ENCODE measurements at places on chromosomes 7 and 10.

- no peak for DNase-seq
These were observed 246.7 kb downstream of the GFRA1 start for GRCh38 chr10:116026315-116026714.

GRCh38 chr10:49605216-49605938, 4.7 kb upstream of the SLC18A3 start:
- no peak for DNase-seq

GRCh38 chr7:101238226-101239182, 902 bp upstream of the CLDN15 start:
- no peak for DNase-seq

DNA sequence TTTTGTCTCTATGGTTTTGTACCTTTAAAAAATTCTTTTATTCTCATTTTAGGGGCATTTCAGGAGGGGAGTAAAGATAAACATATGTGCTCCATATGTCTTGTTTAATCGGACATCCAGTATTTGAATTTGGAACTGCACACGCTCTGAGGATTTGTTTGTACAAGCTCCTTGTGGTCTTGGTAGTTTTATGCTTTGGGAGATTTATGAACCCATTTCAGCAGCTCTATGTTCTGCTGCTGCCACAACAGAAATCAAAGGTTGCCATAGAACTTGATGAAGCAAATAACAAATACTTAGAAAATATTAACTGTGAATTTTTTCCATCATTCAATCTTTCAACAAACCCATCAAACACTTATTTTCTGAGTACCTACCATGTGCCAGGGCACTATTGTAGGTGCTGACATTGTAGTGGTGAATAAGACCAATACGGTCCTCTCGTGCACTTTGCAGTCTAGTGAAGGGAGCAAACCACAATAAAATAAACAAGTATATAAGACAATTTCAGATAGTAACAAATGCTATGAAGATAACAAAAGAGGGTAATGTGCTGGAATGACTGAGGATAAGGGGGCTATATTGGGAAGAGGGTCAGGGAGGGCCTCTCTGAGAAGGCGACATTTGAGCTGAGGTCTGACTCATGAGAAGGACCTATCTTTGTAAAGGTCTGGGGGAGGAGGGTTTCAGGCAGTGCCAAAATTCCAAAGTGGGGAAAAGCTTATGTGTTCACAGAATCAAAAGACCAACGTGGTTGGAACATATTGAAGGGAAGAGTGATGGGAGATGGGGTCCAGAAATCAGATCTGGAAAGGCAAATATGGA, 30.4 kb downstream of the MYPN start:
- DNase-seq: no peak

DNA sequence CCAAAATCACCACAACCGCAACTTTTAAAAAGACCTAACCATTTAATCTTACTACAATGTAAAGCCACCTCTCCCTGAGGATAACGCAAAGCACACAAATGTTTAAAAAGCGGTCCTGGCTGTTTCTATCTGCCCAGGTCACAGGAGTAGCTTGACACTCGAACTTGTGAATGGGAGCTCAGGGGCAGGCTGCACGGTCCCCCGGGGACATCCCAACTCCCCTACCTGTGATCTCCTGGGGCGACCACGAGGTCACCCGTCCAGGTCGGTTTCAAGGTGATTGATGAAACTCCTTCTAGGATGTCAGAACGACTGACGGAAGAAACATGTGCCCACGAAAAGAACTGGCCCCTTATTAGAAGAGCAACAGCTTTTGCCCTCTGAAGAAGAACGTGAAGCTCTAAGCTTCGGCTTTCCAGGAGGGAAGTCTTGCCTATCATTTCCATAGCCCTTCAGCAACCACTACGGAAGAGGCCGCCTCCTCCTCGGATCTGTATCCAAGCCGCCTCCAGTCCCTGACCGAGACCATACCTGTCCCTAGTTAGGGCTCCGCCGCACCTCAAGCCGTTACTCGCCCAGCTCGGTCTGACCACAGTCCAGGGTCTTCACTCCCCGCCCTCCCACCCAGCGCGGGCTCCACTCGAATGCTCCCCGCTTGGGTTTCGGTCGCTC, 459 bp downstream of the CYCS start:
- peak; percentile 22 for DNase-seq

DNA sequence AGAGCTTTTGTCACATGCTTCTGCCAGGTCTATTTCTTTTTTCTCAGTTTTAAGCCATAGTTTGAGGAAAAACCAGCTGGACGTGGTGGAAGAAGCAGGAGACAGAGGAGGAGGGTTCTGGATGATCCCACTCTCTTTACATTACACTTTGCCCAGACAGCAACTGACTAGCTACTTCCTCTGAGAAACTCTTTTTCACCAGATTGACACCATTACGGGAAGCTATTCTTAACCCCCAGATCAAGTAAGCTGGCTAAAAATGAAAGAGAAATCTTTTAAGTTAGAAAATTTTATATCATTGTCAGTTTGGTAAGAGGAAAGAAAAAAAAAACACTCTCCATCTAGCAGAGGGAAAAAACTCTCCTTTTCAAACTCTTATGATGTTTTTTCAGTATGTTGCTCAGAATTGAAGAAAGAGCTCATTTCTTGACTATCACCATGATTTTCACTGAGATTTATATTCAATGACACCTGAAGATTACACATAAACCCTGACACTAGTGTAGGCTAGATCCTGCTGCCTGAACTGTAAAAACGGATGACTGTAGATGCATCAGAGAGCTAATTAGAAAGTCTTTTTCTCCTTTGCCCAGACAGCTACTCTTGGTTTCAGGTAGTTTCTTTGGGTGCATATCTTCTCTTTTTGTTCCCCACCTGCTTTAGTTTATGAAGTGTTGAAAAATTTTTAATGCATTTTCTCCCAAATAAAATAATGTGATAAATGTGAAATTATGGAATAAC, 203.1 kb downstream of the TFEC start:
- no peak for DNase-seq

- DNase-seq: no peak
These were observed 20.8 kb upstream of the HYAL4 start for GRCh38 chr7:123823898-123824753.

- no peak for DNase-seq
These were observed 9.5 kb downstream of the PNLIPRP3 start for GRCh38 chr10:116437076-116437692.

GRCh38 chr10:17101910-17102266, 27.7 kb downstream of the CUBN start:
- DNase-seq: no peak

- DNase-seq: no peak
These were observed 8.4 kb upstream of the PFKFB3 start for GRCh38 chr10:6194311-6194710.

DNA sequence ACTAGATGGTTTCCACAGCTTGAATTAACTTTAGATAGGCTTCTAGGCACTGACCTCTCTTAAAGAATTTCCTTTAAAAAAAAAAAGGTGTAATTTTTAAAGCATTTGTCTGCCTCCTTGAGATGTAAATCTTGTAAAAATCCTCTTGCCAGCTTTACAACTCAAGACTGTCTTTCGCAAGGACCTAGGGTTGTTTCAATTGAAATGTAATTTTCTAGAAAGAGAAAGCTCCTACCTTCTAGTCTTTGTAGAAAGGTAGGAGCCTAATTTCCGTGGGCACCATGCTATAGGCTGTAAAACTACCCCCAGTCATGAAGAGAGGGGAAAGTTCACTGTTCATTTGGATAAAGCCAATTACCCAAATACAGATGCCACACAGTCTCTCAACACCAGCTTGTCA, 228.8 kb upstream of the TMEM229A start:
- DNase-seq: no peak

DNA sequence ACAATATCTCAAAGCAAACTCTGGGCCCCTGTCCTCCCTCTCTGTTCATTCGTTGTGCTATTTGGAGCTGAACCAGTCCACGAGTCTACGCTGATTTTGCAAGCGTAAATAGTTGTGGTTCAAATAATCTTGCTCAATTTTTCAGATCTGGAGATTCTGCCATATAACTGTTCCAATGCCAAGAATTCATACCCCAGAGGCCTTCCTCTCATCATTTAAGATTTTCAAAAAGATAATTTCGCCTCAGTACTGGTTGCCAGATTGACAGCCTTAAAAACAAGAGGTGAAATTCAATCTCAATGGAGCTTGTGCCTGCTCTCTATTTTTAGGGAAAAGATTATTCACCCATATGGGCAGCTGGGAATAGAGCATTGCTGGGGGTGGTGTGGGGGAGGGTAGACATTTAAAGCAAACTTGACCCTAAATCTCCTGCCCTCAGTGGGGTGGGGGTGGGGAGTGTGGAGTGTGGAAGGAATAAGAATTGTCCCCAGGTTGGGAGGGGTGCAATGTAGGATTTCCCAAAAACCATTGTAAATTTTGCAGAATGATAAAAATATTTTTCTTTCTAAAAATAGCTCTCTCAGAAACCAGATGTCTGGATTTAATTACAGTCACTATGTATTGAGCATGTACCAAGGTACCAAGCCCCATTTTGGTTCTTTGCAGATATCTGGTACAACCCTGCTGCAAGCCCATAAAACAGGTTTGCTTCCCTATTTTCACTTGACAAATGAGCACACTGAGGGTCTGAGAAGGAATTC, 104.7 kb upstream of the EEPD1 start:
- DNase-seq: no peak

- peak; percentile 60 for DNase-seq
These were observed 118.2 kb downstream of the CDK6 start for GRCh38 chr7:92717993-92718716.

DNA sequence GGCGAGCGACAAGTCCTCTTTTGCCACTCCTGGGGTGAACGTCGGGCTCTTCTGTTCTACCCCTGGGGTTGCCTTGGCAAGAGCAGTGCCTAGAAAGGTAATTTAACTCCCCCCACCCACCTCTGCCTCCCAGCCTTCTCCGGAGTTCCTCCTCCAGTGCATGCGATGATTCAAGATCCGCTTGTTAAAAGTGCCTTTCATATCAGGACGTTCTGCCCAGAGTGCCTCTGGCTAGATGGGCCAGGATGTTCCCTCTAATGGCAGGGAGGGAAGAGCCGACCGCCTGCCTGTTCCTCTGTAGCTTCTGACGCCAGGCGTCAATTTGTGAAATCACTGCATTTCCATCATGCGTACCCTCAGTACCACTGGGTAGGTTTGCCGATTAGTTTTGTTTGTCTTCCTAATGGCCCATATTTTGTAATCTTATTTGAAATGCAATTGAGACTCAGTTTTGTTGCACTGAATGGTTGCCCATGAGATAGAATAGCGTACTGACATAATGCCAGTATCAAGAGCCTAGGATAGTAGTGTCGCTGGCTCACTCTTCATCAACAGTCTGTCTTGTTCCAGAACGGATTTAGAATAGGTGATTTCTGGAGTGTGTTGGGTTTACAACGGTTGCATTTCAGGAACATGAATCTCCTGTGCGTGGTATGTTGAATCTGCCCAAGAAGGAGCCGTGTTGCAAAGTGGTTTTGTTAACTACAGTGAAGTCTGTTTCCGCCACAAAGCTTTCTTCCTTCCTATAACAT, 13.5 kb downstream of the ECHDC3 start:
- DNase-seq: no peak

GRCh38 chr10:95445223-95445836, 115.8 kb downstream of the SORBS1 start:
- peak; percentile 59 for DNase-seq

DNA sequence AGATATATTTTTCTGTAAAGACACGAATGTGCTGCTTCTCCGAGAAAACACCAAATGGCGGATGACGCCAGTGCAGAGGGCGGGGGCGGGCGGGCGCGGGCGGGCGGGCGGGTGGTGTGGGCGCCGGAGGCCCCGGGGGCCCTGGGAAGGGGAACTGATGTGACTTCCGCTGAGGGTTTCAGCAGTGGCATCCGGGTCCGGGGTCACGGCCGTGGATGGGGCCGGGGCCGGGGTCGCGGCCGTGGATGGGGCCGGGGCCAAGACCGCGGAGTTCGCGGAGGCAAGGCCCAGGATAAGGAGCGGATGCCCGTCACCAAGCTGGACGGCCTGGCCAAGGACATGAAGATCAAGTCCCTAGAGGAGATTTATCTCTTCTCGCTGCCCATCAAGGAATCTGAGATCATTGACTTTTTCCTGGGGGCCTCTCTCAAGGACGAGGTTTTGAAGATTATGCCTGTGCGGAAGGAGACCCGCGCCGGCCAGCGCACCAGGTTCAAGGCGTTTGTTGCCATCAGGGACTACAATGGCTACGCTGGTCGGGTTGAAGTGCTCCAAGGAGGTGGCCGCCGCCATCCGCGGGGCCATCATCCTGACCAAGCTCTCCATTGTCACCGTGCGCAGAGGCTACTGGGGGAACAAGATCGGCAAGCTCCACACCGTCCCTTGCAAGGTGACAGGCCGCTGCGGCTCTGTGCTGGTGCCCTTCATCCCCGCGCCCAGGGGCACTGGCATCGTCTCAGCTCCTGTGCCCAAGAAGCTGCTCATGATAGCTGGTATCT, 20.3 kb upstream of the IGF2BP3 start:
- no peak for DNase-seq

GRCh38 chr10:70960316-70960715, 72.0 kb upstream of the PCBD1 start:
- DNase-seq: no peak

DNA sequence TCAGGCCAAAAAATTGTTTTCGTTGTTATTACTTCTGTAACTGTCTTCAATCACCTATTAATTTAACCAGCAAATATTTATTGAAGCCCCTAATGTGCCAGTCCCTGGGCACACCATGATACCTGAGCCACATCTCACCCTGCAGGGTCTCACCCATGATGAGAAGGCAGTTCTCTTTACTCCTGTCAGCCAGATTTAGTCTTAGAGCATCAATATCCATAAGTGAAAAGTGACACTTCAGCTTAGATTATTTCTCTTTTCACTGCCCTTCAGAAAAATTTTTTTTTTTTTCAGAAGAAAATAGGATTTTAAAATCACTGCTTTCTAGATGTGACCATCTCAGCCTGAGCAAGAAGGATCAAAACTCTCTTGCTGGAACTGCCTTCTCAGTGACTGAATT, 258.6 kb upstream of the NFE2L3 start:
- no peak for DNase-seq

DNA sequence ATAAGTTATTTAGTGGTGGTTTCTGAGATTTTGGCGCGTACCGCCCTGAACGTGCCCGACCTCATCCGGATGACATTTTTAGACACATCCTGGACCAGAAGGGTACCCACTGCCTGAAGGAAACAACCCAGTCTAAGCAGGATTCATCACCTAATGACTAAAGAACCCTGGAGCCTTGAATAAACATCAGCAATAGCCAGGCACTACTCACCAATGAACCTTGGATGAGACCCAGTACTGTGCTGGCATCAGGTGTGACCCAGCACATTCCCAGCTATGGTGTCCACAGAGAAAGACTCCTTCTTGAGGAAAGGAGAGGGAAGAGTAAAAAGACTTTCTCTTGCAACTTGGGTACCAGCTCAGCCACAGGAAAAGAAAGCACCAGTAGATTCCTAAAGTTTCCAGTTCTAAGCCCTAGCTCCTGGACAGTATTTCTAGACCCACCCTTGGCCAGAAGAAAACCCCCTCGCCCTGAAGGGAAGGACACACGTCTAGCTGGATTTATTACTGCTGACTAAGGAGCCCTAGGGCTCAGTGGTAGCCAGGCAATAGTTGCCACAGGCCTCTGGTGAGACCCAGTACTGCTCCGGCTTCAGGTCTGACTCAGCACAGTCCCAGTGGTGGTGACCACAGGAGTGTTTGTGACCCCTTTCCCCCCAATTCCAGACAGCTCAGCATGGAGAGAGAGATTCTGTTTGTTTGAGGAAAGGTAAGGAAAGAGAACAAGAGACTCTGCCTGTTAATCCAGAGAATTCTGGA, 32.5 kb downstream of the ZNF277 start:
- DNase-seq: no peak
